T-helper 1 cell (primary cell): ENCODE measurements at places on chromosomes 1 and 21.

- no peak for DNase-seq
Observed at GRCh38 chr1:182765391-182765790, 24.2 kb upstream of the NPL start.

GRCh38 chr1:36906555-36906954 lies 127.8 kb downstream of the GRIK3 start:
- DNase-seq, result no peak

GRCh38 chr1:10613861-10614260 lies 139.1 kb downstream of the PEX14 start:
- DNase-seq, result no peak

DNA sequence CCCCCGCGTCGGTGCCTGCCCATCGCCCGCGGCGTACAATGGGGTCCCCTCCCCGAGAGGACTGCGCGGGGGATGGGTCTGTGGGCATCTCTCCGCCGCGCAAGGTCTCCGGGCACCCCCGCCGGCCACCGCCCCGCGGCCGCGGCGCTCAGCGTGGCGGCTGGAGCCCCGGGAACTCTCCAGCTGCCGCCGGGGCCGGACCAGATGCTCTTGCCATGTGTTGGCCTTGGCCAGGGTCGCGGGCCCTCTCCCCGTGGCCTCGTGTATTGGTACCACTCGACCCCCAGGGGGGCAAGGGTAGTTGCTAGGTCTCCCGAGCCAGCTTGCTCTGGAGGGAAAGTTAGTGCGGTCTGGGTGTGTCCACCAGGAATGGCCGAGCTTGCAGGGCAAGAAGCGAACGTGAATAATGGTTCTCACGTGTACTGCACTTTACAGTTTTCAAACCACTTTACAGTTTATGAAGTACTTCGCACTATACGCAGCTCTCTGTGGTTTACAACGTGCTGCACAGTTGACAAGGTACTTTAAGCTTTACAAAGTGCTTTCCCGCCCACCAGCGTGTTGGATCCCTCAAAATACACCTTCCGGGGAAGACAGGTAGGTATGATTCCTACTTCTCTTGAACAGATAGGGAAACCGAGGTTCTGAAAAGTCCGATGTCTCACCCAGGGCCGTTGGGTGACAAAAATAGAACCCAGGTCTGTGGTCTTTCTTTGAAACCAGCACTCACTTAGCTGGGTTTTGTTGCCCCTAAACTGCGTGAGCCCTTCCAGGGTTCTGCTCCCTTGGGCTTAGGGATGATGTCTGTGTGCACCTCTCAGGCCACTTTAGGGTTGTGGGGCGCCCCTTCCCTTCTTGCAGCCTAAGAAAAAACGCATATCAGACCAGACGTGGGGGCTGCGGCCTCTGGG lies 1.2 kb downstream of the EPHB2 start:
- no peak for DNase-seq

GRCh38 chr1:32893198-32894018 lies 7.1 kb downstream of the HPCA start:
- no peak for DNase-seq

- no peak for DNase-seq
Observed at GRCh38 chr1:84462118-84462517, 16.9 kb upstream of the RPF1 start.

DNA sequence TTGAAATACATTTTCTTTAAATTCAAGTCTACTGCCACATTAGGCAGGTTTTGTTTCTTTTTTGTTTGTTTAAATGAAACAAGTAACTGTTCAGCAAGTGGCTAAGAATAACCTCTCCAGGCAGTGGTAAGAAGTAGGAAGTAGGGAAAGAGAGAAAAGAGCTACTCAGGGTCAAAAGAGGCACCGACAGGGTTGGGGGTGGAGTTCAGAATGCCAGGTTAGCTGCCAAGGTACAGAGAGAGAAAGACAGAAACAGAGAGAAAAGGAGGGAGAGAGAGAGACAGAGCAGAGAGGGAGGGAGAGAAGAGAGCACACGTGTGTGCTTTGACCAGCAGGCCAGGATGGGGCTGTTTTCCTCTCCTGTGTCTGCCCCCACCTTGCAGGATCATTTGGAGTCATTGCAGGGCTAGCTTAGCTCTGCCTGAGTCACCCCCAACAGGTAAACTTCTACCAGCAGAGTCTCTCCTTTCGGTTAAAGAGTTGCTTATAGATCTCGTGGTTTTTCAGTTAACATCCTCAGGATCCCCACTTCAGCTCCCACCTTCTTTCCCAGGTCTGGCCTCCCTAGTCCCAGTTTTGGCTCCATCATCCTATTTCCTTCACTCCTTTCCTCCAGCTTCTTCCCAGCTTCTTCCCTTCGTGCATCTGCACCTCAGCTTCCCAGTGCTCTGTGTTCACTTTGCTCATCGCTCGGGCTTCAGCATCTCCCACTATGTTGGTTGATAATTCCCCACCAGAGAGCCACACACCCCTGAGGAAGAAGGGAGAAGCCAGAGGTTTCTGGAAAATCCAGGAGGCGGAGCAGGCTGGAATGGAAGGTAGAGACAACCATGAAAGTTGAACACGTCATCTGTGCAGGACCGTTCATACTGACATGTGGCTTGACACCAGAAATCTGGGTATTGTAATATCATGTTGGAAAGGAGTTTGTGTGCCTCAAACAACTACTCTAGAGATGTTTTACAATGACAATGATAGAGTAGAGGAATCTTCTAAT lies 21.8 kb upstream of the RAB4A start:
- no peak for DNase-seq

DNA sequence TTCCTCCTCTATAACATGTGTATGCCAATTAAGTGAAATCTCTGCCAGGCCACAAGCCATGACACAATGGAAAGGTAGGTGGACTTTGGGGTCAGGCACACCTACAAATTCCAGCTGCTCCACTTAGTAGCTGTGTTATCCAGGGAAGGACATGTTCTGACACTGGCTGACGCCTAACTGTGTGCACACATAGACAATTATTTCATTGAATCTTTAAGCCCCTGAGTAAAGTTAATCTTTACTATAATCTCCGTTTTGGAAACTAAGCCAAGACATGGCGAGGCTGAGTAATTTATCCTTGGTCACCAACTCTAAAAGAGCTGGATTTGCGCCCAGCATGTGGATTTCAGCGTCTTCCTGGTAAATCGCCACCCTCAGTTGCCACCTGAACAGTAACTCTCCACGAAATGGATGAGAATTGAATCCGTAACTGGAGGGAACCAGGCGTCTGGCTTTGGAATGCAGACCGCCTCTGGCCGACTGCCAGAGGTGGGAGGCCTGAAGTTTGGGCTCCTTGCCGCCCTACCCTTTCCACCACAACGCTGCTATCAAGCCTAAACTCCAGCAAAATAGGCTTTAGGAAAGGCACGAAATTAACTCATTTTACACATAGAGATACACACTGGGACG lies 888 bp upstream of the SNRPE start:
- no peak for DNase-seq

DNA sequence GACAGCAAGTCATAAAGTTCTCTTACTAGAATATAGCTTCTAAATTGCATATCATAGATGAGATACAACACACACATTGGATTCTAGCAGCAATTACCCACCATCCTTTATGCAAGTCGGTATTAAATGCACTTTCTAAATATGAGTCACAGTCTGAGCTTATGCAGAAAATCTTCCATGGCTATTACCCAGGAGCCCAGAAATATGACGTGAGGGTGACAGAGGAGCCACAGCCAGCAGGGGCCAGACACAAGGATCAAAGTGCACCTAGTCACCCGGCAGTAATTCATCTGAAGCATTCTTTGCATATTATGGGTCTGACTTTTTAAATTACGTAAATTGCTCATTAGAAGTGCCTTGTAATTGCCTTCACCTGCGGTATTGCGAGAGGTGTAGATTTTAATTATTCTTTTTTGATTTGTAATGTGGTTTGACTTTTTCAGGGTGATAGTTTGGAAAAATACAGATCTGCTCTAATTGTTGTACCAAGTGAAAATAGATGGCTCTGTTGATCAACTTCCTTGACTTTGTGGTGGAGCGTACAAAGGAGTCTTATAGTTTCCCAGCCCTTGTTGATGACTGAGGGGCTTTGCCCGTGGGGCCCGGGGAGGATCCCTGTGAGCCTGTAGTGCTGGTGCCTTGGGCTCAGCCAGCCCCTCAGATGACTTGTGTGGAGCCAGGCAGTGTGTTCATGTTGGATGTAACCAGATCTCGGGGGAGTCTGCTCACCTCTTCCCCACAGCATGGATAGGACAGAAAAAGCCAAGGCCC lies 470.0 kb upstream of the VAMP3 start:
- no peak for DNase-seq

DNA sequence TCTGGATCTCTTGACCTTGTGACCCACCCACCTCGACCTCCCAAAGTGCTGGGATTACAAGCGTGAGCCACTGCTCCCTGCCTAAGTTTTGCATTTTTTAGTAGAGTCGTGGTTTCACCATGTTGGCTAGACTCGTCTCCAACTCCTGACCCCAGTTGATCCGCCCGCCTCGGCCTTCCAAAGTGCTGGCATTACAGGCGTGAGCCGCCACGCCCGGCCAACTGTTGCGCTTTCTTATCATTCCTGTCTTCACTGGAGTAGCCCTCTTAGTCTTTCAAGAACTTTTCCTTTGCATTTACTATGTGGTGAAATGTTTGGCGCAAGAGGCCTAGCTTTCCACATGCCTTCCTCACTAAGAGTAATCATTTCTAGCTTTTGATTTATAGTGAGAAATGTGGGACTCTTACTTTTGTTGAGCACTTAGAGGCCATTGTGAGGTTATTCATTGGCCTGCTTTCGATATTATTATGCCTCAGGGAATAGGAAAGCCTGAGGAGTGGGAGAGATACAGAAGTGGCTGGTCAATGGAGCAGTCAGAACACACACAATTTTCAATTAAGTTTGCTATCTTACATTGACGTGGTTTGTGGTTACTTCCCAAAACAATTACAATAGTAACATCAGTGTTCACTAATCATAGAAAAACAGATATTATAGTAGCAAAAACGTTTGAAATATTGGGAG lies 111.0 kb downstream of the ZMYM4 start:
- DNase-seq, result no peak

GRCh38 chr1:51331206-51332100 lies 1.1 kb upstream of the TTC39A start:
- DNase-seq, result no peak

DNA sequence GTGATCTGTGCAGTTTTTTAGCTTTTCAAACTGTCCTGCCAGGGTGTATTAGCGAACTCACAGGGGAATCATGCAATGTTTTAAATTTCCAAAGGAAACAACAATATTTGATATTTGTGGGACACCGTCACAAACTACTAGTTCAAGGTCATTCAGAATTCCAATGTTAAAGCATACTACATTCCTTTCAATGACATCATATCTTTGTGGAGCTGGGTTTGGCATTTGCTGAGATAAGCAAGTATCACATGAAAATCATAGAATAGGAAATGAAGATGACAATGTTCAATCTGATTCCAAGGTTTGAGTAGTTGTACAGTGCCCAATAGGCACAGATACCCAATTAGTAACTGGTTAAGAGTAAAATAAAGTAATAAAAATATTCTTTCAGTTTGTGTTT lies 35.6 kb downstream of the NUF2 start:
- no peak for DNase-seq
